HFFc6 (cell line): ENCODE measurements at places on chromosomes 4 and X. TPM values are rescaled to one million over a fixed set of nuclear protein-coding genes. Genes with fewer than 3 reads are reported as not detected.

Gene DKK2
- total RNA-seq, result 0.18 to 0.64 TPM (median 0.37 TPM) in 3 replicates

GRCh38 chrX:78769101-78769755 is 21.7 kb downstream of the LPAR4 start:
- no peak for DNase-seq

DNA sequence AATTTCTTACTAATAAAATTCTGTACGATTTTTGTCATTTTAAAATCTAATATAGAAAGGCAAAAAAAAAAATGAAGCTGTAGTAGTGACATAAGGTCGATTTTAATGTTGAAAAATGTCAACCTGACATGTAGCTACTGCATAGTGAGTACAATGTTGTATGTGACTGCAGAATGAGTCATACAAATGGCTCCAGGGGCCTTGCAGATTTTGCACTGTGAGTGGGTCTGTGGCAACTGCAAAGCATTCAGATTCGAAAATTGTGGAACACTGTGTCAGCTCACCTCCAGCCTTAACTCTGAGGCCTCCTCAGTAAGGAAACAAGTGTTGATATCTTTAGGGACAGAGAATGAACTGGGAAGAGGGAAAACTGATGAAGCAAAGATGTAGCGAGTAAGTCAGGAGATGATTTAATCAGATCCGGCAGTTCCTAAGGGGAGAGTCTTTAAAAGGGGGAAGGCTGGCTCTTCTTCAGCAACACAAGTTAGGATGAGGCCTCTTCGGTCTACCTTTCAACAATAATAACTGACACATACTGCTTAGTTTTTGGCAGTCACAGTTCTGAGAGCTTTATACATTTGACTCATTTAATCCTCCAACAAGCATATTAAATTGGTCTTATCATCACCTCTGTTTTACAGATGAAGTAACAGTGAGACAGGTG is 24.9 kb downstream of the TKTL2 start:
- DNase-seq, result peak; percentile 28

Gene C1QTNF7
- total RNA-seq, result not detected in 2 replicates

DNA sequence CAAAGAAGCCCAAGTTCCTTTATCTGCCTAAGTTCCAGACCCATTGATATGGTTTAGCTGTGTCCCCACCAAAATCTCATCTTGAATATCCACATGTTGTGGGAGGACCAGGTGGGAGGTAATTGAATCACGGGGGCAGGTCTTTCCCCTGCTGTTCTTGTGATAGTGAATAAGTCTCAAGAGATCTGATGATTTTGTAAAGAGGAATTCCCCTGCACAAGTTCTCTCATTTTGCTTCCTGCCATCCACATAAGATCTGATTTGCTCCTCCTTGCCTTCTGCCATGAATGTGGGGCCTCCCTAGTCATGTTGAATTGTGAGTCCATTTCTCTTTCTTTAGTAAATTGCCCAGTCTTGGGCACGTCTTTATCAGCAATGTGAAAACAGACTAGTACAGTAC is 860.2 kb downstream of the FSTL5 start:
- no peak for DNase-seq

DNA sequence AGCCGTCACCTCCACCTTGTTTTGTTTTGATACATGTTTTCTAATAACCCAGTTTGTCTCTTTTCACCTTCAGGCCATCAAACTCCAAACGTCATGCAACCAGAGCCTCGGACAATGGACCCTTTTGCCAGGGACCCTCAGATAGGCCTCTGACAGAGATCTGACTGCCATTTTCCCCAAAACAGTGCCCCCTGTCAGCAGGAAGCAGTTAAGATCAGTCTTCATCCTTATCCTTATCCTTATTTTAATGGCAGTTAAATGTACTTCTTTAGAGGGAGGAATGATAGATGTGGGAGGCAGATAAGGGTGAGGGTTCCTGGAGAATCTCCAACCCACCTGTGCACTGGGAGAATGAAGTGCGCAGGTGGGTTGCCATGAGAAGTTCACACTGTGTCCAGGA is 135.7 kb downstream of the ANAPC10 start:
- DNase-seq, result no peak

DNA sequence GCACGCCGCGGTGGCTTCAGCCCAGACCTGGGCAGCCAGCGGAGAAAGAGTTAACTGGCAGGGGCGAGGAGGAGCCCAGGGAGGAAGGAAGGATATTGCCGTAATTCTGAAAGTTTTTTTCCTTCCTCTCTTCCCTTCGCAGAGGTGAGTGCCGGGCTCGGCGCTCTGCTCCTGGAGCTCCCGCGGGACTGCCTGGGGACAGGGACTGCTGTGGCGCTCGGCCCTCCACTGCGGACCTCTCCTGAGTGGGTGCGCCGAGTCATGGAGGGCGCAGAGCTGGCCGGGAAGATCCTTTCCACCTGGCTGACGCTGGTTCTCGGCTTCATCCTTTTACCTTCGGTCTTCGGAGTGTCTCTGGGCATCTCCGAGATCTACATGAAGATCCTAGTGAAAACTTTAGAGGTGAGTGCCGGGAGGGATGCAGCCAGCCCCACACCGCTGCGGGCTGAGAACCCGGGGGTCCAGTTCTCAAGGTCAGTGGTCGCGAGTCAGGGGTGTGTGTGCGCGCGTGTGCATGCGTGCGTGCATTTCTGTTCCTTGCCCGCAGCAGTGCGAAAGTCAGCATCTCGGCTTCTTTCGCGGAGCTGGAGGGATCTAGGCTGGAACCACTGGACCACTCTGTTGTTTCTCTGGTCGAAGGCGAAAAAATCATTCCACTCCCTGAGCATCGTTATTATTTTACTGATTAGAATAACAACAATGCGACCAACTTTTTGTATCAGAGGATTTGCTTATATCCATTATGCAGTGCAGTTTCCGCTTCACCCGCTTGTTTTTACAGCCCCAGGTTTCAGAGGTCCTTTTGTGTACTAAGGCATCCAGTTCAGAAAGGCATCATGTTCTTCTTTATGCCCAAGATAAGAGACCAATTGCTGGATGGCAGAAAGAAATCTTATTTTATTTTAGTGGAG is 709 bp downstream of the GPAT3 start:
- no peak for DNase-seq

- DNase-seq, result no peak
These were observed 86.2 kb upstream of the TSPAN5 start for GRCh38 chr4:98744372-98745150.

DNA sequence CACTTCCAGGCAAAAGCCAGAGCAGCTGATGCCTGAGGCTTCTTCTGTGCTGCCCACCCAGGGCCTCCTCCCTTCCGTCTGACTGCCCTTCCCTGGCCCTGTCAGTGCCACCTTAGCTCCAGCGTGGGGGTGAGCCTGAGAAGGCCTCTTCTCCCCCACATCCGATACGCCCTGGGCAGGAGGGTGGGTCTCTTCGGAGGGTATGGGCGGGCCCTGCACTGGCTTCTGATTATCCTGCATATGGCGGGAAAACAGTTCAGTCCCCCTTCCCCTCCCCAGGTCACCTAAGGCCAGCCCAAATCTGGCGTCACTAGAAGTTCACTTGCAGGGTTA is 256.7 kb downstream of the FBXW7 start:
- no peak for DNase-seq

Gene ZRSR2
- total RNA-seq, result 7.0 and 7.1 TPM in 2 replicates

DNA sequence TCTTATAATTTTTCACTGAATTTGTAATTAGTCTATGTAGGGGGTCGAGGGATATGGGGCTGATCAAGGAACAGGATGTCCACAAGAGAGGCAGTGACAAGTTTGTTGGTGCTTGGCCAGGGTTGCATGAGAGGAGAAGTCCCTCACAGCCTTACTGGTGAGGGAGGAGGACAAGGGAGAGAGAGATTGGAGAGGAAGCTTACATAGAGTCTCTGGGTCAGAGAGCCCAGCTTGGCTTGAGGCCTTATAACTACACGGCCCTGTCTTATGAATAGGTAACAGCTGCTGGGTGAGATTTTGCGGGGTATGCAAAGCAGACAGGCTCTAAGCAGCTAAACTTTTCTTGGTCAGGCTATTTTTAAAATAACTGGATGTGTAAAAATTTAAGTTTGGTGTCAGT is 37.9 kb upstream of the OTUD4 start:
- DNase-seq, result no peak

Gene PABPC5
- total RNA-seq, result not detected in 3 replicates

DNA sequence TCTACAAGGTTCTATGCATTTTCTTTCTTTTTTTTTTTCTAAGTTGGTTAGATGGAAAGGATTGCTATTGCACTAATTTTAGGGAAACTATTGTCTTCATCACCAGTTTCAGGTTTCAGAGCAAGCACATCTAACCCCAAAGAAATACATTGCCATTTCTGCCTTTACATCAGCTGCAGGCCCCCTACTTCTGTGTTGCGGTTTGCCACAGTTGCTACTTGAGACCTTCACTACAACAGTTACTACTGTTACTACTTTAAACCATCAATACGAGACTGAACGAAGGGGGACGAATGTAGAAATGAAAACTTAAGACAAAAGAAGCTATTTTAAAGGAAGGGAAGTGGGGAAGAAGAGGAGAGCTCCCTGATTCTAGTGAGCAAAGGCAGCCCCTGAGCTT is 256.7 kb upstream of the LCORL start:
- DNase-seq, result no peak

DNA sequence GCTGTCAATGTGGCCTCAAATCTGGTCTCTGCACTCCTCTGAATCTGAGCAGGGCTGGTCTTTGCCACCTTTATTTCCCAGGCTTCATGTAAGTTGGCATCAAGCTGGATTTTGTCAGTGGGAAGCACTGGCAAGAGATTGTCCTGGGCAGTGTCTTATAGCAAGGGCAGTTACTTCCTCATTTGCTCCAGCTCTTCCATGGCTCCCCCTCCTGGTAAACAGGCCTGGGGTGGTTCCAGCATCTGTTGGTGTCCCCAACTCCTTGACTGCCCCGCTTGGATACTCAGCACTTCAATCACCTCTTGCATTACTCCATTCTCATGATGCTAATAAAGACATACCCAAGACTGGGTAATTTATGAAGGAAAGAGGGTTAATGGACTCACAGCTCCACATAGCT is 15.0 kb upstream of the REST start:
- no peak for DNase-seq

Gene POF1B
- total RNA-seq, result not detected in 3 replicates

DNA sequence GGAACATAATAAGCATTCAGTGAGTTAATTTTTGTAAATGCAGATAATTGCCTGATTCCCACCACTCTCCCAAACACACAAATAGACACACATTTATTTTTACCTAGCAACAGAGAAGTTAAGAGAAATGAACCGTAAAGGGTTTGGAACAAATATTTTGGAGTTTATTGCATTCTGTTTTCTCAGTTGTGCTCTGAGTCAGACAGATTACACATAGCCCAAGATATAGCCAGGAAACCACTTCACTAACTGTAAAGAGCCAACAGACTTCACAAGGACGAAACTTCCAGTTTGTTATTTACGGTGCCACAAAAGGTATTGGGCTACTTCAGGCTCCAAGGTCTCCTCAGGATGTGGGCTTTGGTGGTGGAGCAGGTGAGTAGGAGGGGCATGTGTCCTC is 217.0 kb downstream of the BMPR1B start:
- no peak for DNase-seq

GRCh38 chr4:25283948-25284347 is 28.6 kb upstream of the ZCCHC4 start:
- DNase-seq, result no peak

DNA sequence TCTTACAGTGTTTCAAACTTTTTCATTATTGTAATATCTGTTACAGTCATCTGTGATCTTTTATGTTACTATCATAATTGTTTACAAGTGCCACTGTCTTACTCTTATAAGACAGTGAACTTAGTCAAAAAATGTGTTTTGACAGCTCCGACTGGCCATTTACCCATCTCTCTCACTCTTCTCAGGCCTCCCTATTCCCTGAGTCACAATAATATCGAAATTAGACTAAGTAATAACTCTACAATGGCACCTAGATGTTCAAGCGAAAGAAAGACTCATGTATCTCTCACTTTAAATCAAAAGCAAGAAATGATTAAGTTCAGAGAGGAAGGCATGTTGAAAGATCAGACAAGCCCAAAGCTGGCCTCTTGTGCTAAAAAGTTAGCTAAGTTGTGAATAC is 184.2 kb downstream of the CDS1 start:
- DNase-seq, result no peak

Gene BEX1
- not detected in 3 replicates for total RNA-seq

Gene CT45A2
- total RNA-seq, result not detected in 3 replicates

DNA sequence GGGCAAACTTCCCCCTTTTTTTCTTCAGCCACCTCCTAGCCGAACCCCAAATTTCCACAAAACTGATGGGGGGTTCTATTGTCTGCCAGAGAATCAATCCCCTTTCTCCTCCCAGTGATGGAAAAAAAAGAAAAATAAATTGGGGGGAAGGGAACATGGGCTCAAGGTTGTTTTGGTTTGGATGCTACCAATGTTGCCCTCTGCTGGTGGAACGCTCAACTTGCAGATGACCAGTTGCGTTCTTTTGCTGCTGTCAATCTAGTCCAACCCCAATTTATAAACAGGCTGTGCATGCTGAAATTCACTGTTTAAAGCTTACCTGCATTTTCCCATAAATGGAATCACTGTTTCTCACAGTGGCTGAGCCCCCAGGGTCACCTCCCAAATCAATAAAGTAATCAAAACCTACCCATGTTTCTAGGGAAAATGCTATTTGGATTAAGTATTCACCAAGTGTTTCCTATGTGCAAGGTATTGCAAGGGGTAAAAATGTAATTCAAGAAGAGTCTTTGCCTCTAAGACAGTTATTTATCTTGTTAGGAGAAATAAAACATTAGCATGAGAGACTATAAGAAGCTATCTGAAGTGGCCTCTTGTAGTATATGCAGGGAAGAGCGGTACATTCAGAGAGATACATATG is 116.7 kb upstream of the TMEM164 start:
- DNase-seq, result peak; percentile 33

GRCh38 chr4:128974136-128974581 is 119.2 kb downstream of the SCLT1 start:
- DNase-seq, result peak; percentile 17

DNA sequence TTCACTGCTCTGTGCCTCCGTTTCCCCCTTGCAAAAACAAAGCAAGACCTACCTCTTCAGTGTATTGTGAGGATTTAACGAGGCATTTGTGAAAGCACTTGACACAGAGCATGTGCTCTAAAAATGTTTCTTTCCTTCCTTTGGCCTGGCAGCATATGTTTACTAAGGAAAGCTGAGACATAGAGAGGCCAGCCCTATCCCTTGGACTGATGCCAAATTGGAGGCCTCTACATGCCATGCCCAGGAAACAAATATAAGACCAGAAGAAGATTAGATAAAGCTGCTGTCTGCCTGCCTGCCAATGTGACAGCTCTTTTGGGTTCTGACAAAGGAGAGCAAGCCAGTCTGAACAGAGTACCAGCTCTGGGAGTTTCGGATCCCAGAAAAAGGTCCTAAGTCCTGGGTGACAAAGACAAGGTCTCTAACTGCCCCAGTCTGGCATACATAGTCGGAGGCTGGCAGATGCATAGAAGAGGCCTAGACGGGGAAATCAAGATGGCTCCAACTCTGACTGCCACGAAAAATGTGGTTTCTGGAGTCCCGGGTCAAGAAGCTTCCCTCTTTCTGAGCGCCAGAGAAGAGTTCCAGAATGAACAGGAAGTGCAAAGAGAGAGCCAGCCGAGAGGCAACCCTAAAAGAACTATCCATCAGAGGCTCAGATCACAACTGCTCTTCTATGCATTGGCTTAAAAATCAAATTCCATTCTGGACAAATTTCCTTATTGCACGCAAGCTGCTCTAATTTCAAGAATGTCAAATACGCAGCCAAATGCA is 25.8 kb downstream of the OTUD6A start:
- peak; percentile 8 for DNase-seq

GRCh38 chr4:7158991-7159390 is 33.3 kb upstream of the SORCS2 start:
- DNase-seq, result no peak

- DNase-seq, result no peak
These were observed 131.2 kb downstream of the HTR2C start for GRCh38 chrX:114715096-114715495.
